ENCODE measurements at places on chromosomes 12 and 14.

DNA sequence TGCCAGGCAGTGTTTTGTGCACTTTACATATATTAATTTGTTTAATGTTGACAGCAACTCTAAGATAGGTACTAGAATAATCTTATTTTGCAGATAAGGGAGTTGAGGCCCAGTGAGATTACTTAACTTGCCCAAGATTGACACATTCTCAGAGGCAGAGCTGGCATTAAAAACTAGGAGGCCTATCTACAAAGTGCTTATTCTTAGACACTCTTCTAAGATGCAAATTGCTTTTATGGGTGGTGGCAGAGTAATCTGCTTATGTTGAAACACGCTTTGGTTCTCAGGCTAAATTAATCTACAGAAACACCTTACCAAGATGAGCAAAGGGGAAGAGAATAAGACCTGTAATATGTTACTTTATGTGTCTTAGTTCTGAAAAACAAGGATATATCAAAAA, 7.2 kb downstream of the MGP start:
- DNase-seq: no peak

DNA sequence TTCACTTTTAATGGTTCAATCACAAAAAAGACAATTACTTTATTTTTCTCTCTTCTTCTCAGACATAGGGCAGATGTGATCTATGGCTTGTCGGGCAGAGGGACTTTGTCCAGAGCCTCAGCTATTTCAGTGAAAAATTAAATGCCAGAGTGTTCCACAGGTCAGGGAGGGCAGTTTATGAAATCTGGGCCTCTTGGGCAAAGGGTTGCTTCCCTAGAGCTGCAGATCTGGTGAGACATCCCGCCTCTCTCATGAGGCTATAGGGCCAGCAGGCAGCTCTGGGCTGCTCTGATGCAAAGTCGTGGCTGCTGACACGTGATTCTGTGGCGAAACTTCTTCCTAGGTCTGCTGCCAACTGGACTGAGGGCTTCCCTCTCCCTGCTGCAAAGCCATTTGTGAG, 6.0 kb downstream of the CLMN start:
- no peak for DNase-seq

GRCh38 chr12:19243551-19243950, 114.0 kb downstream of the PLEKHA5 start:
- DNase-seq: no peak

- no peak for DNase-seq
These were observed 63.1 kb upstream of the SCN8A start for GRCh38 chr12:51527966-51528365.

DNA sequence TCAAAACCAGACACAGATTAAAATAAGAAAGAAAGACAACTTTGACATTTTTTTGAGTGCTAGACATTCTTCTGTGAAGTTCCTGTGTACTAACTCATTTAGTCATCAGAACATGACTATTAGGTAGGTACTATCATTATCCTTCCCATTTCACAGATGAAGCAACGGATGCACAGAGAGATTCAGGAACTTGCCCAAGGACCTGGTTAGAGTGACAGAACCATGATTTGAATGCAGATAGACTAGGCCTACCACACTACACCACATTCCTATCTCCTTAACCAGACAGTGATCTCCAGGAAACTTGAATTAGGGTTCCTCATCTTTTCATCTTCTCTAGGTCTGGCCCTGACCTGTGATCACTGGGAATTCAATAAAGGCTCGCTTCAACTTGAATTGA, 54.4 kb upstream of the MED13L start:
- no peak for DNase-seq

DNA sequence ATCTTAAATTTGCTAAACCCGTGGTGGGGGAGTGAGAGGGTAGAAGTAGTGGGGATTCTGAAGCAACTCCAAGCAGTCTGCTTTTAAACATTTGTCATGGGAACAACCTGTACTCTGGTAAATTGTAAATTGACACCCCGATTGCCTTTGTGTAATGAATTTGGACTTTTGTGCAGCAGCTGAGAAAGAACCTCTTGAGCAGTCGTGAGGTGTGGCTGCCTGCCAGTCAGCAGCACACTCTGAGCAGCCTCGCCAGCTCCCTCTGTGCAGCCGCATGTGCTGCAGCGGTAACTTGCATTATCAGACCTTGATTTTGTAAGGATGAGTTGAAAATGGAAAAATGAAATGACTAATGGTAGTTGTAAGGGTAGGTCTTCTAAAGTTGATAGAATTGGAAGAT, 74.3 kb downstream of the SUSD6 start:
- peak; percentile 91 for DNase-seq

DNA sequence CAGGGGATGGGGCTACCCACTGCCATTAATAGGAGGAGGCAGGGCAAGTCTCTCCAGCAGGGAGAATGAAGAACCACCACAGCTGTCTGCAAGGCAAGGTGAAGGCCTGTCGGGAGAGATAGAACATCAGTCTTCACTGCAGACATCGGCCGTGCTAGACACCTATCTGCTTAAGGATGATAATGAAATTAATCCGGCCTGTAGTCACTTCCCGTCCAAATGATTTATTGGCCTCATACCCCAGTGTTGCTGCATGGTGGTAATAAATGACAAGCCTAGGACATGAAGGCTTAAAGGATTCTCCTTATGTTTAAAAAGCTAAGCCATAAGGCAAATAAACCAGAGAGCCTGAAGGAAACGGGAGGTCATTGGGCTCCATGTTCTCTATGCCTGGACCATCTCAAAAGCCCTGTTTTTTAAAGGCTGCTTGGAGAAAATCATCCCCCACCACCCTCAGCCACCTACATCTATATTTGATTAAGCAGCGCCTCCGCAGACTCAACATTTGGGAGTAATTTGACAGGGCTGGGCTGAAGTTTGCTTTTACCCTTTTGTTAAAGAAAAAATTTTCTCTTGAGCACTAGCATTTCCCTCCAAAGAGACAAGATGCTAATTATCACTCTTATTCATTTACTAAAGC, 137.7 kb downstream of the PLXNC1 start:
- no peak for DNase-seq
